Posterior cingulate gyrus (tissue), 11 donors: ENCODE measurements at places on chromosomes 7 and 10.

- no peak for DNase-seq
Observed at GRCh38 chr10:24439935-24440334, 231.0 kb downstream of the KIAA1217 start.

DNA sequence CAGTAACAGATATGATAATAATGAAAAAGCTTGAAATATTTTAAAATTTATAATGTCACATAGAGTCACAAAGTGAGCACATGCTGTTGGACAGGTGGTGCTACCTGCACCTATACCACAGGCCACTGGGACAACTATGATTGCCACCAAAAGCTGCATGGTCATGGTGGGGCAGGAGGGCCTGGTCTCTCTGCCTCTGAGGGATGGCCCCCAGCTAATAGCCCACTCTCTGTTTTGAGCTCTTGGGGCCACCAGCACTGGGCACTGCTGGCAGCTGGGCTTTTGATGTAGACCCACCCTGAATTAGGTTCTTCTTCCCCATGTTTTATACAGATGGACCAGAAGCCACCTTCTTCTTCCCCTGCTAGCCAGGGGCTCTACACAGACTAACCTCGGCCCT lies 265.4 kb downstream of the KCND2 start:
- DNase-seq, result no peak

DNA sequence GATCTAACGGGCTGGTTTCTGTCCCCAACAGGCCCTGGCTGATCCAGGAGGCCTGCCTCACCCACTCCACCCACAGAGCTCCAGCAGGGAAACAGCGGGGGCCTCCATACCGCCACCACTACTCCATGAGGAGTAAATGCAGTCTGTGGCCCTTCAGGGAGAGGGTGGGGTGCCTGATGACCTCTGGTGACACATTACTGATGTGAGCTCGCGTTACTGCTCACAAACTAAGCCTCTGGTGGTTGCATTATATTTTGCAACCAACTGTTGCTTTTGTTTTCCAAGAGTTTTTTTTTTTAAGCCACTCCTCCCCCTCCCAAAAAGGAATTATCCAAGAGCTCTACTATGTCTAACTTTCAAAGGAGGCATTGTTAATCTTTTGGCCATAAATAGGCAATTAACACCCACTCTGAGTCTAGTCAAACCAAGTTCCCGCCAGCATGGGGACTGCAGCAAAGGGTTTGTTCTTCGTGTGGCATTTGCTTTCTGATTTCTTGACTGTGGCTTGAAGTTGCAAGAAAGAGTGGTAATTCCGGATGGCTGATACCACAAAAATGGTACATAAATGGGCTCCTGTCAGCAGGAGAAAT lies 72.6 kb downstream of the FAM53B start:
- peak; percentile 63 for DNase-seq

DNA sequence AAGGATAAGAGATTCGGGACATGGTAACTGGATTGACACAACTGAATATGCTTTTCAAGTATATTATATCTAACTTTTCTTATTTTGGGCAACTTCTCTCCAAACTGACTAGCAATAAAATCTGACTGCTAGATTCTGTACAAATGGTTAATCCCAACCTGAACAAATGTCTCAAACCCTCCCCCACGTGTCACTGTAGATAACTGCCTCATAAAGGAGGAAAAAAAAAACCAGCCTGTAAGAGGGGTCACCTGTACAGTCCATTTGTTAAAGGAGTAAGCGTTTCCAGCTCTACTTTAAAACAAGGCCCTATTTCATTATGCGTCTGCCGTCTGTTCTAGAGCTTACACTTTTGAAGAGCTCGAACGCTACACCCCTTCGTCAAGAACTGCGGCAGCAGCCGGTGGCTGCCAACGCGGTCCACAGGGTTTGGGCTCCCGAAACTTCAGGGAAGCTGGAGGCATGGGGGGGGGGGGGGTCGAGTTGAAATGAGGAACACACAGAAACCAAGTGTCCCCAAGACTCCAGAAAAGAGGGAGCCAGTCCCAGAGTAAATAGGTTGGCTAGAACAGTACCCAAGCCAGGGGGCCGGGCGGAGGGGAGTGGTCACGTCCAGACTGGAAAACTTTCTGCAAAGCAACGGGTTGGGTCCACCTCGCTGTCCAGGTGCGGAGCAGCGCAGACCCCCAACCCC lies 492 bp downstream of the COG5 start:
- no peak for DNase-seq

GRCh38 chr7:109763611-109764010 lies 1193.9 kb downstream of the DNAJB9 start:
- DNase-seq, result no peak

DNA sequence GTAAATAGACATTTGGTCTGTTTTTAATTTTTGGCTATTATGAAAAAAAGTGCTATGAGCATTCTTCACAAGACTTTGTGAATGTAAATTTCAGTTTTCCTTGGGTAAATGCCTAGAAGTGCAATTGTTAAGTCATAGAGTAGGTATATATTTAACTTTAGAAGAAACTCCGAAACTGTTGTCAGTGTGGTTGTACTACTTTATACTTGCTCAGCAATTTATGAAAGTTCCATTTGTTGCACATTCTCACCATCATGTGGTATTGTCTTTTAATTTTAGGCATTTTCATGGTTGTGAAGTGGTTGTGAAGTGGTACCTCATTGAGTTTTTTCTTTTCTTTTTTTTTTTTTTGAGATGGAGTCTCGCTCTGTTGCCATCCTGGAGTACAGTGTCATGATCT lies 60.0 kb downstream of the TYW1 start:
- no peak for DNase-seq

DNA sequence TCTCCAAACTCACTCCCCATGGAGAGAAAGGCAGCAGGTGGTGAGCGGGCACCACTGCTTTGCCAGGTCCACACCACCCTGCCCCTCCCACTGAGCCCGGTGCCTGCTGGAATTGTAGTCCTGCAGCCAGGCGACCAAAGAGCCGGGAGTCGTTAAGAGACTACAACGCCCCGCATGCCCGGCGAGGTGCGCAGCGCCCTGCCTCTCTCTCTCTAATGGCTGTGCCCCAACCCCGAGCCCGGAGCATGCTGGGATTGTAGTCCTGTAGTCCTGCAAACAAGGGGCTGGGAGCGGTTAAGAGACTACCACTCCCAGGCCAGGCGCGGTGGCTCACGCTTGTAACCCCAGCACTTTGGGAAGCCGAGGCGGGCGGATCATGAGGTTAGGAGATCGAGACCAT lies 8.1 kb upstream of the ZNF727 start:
- DNase-seq, result no peak

GRCh38 chr7:158782761-158783401 lies 46.4 kb downstream of the ESYT2 start:
- DNase-seq, result no peak

GRCh38 chr7:138396251-138397070 lies 63.6 kb upstream of the TRIM24 start:
- DNase-seq, result no peak

DNA sequence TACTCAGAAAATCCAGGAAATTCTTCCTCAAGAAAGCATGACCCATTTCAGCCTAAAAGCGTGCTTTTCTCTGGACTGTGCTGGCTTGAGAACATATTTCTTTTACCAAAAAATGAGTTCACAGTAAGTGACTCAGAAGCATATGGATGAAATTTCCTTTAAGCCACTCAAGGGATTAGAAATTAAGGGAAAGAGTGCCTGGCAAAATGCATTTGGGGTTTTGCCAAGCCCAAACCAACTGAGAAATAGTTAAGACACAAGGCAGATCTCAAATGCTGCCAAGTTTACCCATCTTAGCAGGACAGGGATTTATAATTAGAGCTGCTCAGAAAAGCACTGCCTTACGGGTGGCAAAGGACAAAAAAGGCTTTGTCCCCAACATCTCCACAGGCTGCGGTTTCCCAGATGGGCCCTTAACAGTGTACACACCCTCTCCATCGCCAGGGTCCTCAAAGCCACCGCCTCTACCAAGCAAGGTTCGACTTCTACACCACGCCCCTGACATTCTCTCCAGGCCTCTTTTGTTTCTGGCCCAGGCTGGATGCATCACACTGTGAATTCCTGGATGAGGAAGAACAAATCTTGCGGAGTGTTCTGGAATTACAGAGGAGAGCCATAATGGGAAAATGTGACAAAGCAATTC lies 30.1 kb upstream of the CDHR3 start:
- no peak for DNase-seq

DNA sequence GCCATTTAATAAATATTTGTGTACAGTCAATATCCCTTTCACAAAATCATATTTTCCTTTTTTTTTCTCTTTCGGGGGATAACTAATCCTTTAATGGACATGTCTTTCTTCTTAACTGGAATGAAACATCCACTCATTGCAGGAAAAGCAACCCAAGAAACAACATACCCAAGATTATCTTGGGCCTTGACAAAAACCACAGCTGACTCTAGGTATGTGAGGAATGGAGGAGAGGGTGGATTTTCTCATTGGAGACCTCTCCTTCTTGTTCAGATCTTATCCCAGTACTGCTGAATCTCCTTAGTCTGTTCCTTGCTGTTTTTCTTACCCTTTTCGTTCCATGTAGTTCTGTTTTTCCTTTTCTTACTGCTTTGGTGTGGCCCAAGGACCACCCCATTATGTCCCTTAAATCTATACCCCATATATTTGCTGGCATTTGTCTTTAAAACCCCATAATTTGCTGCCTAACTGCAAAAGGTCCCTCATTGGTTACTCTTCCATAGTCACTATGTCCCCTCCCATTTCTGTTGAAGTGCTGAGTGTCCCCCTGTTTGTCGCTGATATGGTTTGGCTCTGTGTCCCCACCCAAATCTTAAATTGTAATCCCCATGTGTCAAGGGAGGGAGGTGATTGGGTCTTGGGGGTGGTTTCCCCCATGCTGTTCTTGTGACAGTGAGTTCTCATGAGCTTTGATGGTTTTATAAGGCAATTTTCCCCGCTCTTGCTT lies 6.8 kb upstream of the CDK6 start:
- no peak for DNase-seq
